ENCODE measurements at places on chromosomes 11 and 22.

- DNase-seq, result no peak
Measured at GRCh38 chr11:100612766-100613165, 74.3 kb upstream of the ARHGAP42 start.

- no peak for DNase-seq
Measured at GRCh38 chr11:104343578-104343977, 179.6 kb upstream of the PDGFD start.

DNA sequence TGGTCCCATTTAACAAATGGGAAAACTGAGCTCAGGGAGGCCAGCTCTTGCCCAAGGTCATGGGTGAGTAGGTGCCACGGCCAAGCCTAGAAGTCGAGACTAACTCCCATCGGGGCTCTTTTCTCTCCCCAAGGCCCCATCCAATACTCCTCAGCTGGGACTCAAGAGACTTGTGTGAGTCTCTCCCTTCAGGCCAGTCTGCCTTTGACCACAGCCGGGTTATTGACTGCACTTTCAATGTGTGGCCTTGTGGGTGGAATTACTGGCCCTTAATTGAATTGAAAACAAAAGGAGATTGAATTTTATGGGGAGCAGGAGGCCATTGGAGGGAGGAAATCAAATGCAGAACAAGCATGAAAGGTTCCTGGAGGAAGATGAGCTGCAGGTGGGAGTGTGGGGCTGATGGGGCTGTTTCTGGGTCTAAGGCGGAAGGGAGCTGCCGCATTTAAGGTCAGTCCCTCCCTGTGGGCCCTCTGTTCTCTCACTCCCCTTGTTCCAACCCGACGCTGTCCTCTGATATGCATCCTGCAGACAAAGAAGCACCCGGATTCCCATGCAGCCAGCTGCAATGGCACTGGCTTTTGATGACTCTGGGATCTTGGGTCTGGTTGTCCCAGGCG is 552.8 kb downstream of the MIAT start:
- DNase-seq, result no peak

DNA sequence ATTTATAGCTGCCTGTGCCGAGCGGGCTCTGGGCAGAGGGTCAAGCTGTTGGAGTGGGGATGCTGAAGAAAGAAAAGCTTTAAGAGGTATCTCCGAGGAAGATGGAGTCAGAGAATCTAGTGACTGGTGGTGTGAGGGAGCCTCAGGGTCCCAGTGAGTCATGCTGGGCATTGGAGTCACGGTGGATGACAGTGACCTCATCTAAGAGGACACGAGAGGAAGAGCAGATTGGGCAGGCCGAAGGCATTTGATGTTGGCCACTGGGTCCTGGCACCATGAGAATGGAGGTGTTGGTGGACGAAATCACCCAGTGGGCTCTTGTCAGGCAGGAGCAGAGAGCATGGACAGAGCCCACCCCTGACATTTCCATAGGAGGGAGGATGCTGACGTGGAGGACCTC is 68.4 kb downstream of the TBC1D22A start:
- no peak for DNase-seq

DNA sequence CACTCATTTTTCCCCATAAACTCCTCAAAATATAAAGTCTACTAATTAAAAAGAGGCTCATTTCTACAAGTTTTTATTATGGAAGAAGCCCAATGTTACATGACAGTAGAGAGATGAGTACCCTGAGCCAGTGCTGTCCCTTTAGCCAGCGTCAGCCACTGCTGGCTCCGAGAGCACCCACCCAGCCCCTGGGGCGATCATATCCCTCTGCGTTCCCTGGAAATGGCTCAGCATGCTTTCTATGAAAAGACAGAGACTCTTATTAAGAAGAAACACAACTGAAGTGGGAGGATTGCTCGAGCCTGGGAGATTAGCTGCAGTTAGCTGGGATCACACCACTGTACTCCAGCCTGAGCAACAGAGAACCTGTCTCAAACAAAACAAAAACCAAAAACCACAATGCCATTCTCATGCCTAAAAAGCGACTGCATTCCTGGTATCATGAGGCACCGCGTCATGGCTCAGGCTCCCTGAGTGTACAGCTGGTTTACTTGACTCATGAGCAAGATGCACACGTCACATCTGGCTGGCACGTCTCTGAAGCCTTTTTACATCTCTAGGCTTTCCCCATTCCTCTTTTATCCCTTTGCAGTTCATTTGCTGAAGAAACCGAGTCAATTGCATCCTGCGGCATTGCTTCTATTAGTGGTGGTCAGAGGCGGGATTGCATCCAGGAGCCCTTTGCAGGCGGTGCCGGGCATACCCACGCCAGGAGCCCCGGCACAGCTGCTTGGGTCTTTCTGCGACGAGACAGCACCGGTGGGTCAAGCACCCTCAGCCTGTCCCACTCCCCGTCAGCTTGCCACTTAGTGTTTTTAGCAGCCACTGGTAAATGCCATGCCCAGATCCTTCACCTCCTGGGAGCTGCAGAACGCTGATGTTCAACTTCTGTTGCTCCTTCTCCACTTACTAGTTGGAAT is 119.9 kb downstream of the CTTN start:
- DNase-seq, result no peak
